ENCODE measurements at places on chromosomes 3 and 15.

- DNase-seq, result peak; percentile 65
Observed at GRCh38 chr3:146589899-146590508, 15.1 kb downstream of the PLSCR5 start.

GRCh38 chr3:177050501-177051237 lies 146.6 kb downstream of the TBL1XR1 start:
- peak; percentile 87 for DNase-seq

- DNase-seq, result no peak
Observed at GRCh38 chr3:134620476-134621115, 30.2 kb downstream of the KY start.

DNA sequence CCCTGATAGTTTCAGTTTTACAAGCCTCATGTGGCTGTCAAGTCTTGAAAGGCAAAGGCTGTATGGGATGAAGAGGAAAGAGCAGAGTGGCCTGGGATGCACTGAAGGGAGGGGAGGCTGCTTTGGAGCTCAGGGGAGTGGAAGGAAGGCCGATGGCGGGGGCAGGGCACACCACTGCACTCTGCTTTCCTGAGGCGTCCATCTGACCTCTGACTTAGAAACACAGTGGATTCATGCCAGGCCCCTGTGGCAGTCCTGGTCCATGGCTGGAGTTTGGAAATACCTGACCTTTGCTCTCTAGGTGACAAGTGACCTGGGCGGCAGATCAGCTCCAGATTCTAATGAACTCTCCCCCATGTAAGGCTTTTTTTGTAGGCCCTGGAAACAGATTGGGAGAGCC lies 19.0 kb downstream of the FAH start:
- DNase-seq, result no peak

DNA sequence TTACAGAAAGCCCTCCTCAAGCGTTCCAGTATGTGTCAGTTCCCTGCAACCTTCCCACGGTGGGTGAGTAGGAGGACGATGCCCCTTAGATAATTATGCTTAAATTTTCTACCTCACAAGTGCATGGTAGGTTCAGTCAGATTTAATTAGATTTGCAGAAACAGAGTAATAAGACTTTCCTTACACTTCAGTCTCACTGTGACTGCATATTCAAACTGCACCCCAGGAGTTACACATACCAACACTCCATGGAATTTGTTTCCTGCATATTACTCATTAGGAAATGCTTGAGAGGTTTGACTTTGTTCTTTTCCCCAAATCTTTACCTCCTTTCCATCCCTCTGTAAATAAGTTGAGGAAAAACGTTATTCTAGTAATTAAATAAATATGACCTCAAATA lies 108.8 kb downstream of the ARRDC4 start:
- DNase-seq, result no peak

- no peak for DNase-seq
Observed at GRCh38 chr15:39948817-39949216, 14.9 kb downstream of the EIF2AK4 start.

GRCh38 chr3:177429771-177430170 lies 232.5 kb upstream of the TBL1XR1 start:
- DNase-seq, result no peak

- DNase-seq, result no peak
Observed at GRCh38 chr15:89364741-89365450, 30.3 kb upstream of the POLG start.

- DNase-seq, result no peak
Observed at GRCh38 chr3:101095693-101096430, 102.6 kb upstream of the ABI3BP start.
